ENCODE measurements at places on chromosomes 11 and 22. TPM values are rescaled to one million over a fixed set of nuclear protein-coding genes. Genes with fewer than 3 reads are reported as not detected.

OR51B5 gene
- not detected for total RNA-seq

MS4A12 gene
- total RNA-seq: not detected

TRIM48 gene
- total RNA-seq: not detected

KDM4D gene
- total RNA-seq: 1.1 TPM

EFCAB6 gene
- total RNA-seq: 3.1 TPM

CFAP300 gene
- total RNA-seq: 0.70 TPM

AMPD3 gene
- 1.4 TPM for total RNA-seq

APOL5 gene
- not detected for total RNA-seq

SYT7 gene
- 21.5 TPM for total RNA-seq

DNA sequence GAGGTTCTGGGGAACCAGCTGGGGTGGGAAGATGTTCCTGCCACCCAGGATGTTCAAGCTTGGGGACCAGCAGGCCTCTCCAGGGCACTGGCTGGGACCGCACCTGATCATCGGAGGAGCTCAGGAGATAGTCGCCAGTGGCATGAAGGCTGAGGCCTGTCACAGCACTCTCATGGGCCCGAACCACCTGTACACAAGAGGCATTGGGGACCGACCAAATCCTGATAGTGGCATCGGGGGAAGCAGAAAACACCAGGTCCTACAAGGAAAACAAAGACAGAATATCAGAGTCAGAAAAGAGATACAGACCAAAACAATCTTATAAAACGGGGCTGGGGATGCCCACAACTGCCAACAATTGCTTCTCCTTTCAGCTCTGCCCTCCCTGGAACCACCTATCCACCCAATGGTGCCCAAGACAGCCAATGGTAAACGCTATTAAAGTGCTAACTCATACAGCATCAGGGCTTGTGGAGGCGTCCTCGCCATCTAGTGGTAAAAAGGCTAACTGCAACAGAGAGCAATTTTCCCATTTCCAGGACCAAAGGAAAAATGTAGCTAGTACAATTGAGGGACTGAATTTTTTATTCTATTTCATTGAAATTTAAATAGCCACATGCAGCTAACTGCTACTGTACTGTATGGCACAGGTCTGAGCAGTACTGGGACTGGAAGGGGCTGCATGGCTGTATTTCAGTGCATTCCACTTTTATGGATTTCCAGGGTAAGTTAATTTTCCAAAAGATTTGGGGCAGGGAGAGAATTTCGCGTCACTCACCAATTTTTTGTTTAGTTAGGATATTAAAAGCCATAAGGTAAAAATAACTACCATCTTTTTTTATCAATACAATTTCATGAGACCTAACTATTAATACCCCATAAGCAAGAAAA lies 7.1 kb downstream of the PRPF19 start:
- DNase-seq: no peak

GRCh38 chr22:37079668-37080171 lies 28.2 kb downstream of the KCTD17 start:
- no peak for DNase-seq

DNA sequence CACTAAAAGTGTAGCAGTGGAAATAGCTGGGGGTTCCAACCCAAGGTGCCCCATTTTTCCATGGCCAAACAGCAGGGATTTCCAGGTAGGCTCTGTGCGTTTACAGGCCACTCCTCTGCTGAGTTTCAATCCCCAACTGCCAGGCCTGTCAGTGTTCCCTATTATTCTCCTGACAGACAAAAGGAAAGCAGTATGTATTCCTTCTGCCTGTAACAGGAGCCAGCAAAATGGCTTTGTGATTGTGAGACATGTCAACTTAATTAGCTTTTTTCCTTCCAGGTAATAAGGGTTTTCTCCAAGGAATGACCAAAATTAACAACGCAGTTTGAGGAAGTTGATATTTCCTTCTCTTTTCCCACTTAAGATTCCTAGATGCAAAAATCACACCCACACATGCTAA lies 277.1 kb upstream of the MPPED2 start:
- no peak for DNase-seq

GRCh38 chr11:83543706-83544439 lies 257.7 kb upstream of the CCDC90B start:
- DNase-seq: no peak

DNA sequence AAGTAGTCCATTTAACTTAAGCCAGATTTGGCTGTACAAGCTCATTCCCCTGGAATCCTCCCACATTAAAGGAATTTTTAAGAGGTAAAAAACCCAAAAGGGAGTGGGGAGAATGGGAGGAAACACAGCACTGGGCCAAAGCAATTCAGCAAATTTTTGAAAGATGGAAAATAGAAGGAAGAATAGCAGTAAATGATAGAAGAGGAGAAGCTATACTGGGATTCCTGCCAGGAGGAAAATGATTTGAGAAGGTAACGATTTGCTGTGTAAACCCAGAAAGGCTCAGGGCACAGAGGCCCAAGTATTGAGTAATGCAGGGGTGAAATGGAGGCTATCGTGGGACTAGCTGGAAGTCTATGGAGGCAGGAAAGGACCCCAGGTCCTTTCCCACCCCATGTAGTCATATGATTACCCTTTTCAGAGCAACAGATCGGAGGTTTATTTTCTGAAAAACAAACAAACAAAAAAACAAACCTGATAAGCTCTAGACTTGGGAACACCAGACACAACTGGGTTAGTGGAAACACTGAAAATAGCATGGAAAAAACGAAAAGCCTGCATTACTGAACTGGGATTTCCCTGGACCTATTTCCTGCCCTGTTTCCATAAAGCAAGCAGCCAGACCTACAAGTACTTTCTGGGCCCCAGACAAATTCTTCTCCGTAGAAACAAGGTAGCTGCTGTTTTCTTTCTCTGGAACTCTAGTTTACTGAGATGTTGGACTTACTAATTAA lies 140.0 kb downstream of the SWAP70 start:
- no peak for DNase-seq

DNA sequence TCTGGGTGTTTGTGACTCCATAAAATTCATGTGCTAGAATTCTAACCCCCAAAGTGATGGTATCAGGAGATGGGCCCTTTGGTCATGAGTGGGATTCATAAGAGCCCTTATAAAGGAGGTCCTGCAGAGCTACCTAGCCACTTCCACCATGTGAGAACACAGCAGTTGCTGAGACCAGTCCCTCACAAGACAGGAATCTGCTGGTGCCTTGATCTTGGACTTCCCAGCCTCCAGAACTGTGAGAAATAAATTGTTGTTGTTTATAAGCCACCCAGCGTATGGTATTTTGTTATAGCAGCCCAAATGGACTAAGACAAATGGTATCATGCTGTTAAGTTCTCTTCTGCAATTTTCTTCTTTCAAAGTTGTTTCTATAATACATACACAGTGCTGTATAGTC lies 1.5 kb upstream of the PLAAT5 start:
- no peak for DNase-seq

DNA sequence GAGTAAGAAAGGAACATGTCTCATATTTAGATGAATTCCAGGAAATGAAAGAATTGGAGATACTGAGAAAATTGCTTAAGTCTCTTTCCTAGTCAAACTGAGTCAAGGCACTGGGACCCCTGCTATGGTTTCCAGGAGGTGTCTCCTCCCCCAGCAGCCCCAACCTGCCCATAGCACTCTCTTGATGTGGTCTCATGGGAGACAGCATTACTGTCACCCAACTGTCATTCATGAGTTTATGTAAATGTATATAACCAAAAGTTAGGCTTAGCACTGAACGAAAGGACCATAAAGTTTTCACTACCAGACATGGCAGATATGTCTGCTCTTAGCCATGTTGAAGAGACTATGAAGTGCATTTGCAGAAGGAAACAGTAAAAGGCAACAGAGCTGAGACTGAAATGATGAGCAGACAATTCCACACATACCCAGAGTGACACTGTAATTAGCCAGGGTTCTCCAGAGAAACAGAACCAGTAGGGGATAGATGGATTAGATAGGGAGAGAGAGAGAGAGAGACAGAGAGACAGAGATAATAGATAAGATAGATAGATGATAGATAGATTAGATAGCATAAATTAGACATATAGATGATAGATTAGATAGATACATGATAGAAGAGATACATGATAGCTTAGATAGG lies 328.1 kb downstream of the BRD1 start:
- DNase-seq: no peak

GRCh38 chr11:126628790-126629621 lies 273.5 kb downstream of the ST3GAL4 start:
- DNase-seq: no peak

- no peak for DNase-seq
Observed at GRCh38 chr11:65440831-65441499, 18.4 kb downstream of the NEAT1 start.

- DNase-seq: peak; percentile 44
Observed at GRCh38 chr22:34798605-34799004, 267.4 kb upstream of the ISX start.

Data from heart right ventricle (tissue), 16 donors.